ENCODE measurements at places on chromosomes 7 and 10.

- no peak for DNase-seq
These were observed 657.8 kb downstream of the SORCS1 start for GRCh38 chr10:106506526-106507283.

- no peak for DNase-seq
These were observed 30.1 kb downstream of the TNS3 start for GRCh38 chr7:47551668-47552440.

GRCh38 chr7:66758950-66759628 is 18.6 kb downstream of the RABGEF1 start:
- no peak for DNase-seq

GRCh38 chr10:93412801-93413200 is 69.3 kb downstream of the MYOF start:
- DNase-seq: no peak

- no peak for DNase-seq
These were observed 299.6 kb downstream of the MDFIC start for GRCh38 chr7:115221456-115221855.

GRCh38 chr7:25625306-25625992 is 397.2 kb upstream of the NPVF start:
- no peak for DNase-seq

DNA sequence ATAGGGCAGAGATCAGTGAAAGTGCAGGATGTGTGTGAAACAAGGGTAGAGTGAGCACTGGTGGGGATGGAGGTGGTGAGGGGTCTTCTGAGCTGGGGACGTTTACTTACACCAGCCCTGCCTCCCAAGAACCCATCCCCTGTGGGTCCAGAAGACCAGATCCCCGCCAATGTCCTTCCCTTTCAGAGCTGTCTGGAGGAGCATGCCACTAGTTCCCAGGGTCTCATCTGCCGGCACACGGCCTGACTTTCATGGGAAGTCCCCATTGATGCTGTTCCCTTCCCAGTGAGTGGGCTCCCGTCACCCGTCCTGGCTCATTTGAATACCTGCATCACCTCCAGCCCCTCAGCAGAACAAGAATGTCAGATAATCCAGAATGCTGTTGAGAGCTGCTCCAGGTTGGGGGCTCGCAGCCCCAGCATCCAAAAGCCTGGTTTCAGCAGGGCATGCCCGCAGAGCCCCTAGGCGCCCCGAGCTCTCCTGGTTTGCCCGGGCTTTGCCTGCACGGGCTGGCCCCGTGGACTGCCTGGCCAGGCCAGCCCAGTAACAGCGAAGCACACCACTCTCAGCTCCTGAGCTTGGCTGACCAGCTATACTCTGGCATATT is 246.7 kb downstream of the MGMT start:
- no peak for DNase-seq

DNA sequence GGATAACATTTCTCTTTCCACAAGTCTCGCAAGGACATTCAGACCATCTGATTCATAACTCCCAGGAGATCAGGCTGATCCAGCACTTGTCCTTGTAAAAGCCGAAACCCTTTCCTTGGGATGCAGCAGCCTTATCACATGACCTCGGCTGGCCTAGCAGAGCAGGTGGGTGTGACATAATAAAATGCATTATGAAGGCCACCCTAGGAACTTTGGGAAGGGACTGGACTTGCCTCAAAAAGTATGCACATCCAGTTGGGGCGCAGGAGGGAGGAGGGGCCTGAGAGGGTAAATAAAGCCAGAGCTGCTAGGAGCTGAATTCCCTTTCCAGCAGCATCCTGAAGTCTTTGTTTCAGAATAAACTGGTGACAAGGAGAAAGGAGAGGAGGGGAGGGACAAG is 260.8 kb downstream of the SNX13 start:
- no peak for DNase-seq

GRCh38 chr7:93835702-93836101 is 54.9 kb downstream of the TFPI2 start:
- DNase-seq: no peak

GRCh38 chr10:36621346-36621745 is 504.1 kb upstream of the ANKRD30A start:
- no peak for DNase-seq

- DNase-seq: no peak
These were observed 59.2 kb downstream of the TRIM24 start for GRCh38 chr7:138519061-138519798.

- DNase-seq: no peak
These were observed 439.7 kb upstream of the IGFBP3 start for GRCh38 chr7:46360811-46361210.

GRCh38 chr10:67612577-67613537 is 83.1 kb downstream of the CTNNA3 start:
- DNase-seq: no peak

- DNase-seq: no peak
These were observed 667.6 kb upstream of the FOXK1 start for GRCh38 chr7:4014346-4015050.

DNA sequence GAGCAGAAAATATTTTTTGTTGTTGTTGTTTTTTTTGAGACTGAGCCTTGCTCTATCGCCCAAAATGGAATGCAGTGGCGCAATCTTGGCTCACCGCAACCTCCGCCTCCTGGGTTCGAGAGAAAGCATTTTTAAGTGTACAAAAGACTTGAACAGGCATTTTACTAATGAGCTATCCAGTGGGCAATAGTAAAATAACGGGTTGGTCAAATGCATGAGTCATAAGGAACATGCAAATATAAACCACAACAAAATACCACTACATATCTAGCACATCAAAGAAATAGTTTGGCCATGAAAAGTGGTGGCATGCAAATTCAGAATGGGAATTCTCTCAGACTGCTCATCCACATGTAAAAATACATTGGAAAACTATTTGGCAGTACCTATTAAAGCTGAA is 71.7 kb upstream of the TMEM106B start:
- no peak for DNase-seq

GRCh38 chr7:90239050-90239449 is 5.9 kb upstream of the CFAP69 start:
- no peak for DNase-seq

GRCh38 chr7:83934118-83934734 is 260.4 kb downstream of the SEMA3A start:
- no peak for DNase-seq

DNA sequence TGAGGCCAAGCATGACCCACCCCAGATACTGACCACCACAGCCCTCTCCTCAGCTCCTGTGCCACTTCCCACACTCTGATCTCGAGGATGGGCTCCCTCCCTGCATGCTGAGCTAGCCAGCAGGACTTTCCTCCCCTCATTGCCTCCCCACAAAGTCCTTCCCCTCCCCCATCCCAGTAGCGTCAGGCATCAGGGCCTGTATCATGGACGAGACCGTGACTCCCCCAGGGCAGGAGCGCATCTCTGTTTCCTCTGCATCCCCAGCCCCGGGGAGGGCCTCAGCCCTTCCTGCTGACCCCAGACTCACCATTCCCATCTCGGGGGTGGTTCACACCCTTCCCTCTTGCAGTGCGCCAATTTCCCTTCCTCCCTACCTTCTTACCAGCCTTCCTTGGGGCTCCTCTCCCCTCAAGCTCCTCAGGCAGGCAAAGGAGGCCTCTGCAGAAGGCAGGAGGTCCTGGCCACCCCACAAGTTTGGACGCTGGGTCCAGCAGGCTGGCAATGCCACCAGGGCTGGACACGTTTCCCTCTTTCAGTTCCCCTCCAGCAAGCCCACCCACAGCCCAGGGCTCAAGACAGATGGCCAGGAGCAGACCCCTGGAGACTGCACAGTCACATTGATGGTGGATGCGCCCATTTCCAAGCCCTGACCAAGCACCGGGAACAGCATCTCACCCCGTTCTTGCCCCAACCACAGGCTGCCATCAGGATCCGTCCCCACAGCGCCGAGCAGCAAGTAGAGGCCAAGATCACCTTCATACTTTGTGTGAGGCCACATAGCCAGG is 36.5 kb downstream of the GRID1 start:
- DNase-seq: no peak

DNA sequence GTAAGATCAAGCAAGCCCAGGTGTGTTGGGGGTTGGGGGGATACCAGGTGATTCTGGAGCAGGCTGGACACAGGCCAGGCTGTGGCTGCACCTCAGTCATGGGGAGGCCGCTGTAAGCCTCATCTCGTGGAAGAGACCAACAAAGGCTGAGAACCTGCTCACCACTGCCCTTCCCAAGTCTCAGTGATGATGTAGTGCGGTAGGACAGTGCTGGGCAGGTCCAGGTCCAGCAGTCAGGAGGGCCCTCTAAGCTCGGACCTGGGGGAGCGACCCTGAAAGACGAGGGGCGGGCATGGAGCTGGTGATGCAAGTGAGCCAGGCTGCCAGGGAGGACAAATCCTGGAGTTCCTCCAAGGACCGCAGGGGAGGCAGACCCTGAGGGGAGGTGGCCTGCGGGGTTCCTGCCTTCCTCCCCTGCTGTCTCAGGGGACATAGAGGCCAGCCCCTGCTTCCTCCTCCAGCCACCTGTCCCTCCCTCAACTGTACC is 3.3 kb upstream of the PWWP2B start:
- no peak for DNase-seq

GRCh38 chr7:148303295-148304082 is 287.1 kb upstream of the C7orf33 start:
- no peak for DNase-seq

DNA sequence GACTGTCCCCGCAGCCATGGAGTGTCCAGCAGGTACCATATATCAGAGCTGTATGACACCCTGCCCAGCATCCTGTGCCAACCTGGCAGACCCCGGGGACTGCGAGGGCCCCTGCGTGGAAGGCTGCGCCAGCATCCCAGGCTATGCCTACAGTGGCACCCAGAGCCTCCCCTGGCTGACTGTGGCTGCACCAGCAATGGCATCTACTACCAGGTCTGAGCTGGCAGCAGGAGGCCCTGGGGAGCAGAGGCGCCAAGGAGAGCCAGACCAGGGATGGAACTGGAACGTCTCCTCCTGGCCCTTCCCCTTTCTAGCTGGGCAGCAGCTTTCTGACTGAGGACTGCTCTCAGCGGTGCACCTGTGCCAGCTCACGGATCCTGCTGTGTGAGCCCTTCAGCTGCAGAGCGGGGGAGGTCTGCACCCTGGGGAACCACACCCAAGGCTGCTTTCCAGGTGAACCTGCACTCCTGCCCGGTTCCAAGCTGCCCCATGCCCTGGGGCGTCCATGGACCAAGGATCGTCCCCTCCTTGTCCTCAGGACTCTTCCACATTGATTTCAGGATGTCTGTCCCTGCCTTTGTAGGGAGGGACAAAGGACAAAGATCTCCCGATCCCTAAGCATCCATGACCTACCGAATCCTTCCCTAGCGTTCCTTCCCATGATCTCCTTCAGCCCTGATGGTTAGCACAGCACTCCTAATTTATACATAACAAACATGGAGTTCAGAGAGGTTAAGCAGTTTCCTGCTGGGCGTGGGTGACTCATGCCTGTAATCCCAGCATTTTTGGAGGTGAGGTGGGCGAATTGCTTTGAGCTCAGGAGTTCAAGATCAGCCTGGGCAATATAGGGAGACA is 33.3 kb downstream of the EPHB4 start:
- no peak for DNase-seq

DNA sequence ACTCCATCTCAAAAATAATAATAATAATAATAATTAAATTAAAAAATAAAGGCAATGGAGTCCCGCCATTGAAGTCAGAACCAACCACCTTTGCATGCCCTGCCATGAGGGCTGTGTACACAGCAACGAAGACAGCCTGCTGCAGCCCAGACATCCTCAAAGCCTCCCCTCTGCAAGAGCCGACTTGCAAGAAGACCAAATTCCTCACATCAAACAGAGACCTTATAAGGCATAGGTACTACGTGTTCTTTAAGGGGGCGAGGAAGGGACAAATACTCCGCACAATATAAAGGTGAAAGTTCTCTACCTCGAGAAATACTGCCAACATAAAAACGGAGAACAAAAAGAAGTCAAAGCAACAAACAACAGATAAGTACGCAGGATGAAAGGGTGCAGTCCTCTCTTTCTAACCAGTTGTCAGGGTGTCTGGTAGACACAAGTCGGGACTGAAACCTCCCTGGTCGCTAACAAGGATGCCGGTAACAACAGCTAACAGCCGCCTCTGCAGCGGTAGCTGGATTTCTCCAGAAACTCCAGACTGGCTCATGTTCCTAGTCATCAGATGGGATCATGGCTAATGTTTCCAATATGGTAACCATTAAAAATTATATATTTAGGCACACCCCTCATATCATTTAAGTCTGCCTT is 23.6 kb downstream of the FGFR2 start:
- DNase-seq: no peak

- no peak for DNase-seq
These were observed 126.0 kb upstream of the INHBA start for GRCh38 chr7:41828911-41829310.

DNA sequence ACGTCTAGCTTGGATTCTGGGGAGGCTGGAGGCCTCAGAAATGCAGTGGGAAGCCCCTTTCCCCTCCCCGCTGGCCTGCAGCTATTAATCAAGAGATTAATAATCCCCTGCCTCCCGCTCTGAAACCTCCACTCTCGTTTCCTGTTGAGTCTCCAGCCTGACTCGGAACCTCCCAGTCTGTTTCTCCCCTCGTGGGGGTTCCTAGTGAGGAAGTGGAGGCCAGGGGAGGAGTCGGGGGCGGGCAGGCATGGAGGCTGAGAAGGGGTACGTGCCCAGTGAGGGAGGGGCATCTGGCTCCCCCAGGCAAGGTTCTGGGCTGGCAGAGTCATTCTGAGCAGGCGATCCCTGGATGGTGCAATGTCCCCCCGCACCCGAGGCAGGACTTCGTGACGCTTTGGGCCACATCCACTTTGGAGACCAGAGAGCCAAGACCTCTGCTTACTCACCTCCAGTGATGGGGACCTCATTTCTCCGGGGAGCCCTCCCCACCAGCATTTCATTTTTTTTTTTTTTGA is 73.6 kb downstream of the COL26A1 start:
- no peak for DNase-seq

DNA sequence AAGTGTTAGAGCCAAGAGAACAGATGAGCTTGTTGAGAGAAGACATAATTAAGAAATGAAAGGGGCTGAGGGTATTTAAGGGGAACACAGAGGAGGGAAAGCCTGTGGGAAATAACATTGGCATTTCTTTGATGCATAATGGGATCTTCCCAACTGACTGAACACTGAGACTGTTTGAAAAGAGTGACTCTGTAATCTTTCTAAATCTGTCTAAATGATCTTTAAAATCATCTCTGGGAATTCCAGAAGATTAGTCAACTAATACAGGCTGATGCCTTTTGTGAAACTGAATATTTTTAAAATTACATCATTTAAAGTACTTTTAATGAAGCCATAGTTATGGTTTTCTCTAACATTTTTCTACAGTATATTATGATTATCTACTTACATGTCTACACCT is 17.4 kb upstream of the SLC35G1 start:
- no peak for DNase-seq

- DNase-seq: no peak
These were observed 118.6 kb upstream of the PRSS58 start for GRCh38 chr7:142376356-142376997.

DNA sequence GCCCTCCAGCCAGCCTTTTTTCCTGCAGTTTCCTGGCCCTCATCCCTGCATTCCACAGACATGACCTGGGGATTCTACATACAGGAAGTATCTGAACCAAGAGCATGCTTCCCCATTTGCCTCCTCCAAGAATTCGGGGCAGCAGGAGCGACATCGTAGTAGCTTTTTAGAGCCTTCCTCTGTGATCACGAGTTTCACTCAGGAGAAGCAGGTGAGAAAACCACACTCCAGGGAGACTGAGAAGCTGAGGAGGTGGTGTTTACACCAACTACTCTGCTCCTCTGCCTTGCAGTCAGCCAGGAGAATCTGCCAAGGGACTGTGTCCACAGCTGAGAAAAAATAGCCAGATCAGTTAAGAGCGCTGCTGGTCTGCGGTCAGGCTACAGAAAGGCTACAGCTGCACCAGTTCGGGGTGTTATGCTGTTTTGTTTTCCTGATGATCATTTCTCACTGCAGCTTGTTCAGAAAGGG is 54.1 kb downstream of the HSPA12A start:
- no peak for DNase-seq
